GM23338 (cell line): ENCODE measurements at places on chromosomes 2 and 18. TPM values are rescaled to one million over a fixed set of nuclear protein-coding genes. Genes with fewer than 3 reads are reported as not detected.

The TAF4B gene
- polyA plus RNA-seq, result 8.1 and 9.4 TPM in 2 replicates

The SERPINB8 gene
- polyA plus RNA-seq, result 0.50 and 1.7 TPM in 2 replicates

The NOTO gene
- 0.06 and 0.12 TPM in 2 replicates for polyA plus RNA-seq

The IL36A gene
- polyA plus RNA-seq, result not detected in 2 replicates

The MEX3C gene
- 28.8 and 30.9 TPM in 2 replicates for polyA plus RNA-seq

The USP14 gene
- polyA plus RNA-seq, result 70.3 and 83.5 TPM in 2 replicates

The ZSWIM2 gene
- polyA plus RNA-seq, result not detected in 2 replicates

The REG3A gene
- not detected in 2 replicates for polyA plus RNA-seq

The INHA gene
- 0.56 and 1.5 TPM in 2 replicates for polyA plus RNA-seq

The ATP6V1B1 gene
- polyA plus RNA-seq, result not detected in 2 replicates

The KATNAL2 gene
- polyA plus RNA-seq, result 9.9 and 11.8 TPM in 2 replicates

The ELOA2 gene
- 0.17 TPM in 1 of 2 replicates, not detected in the other for polyA plus RNA-seq

The ILKAP gene
- 35.9 and 36.3 TPM in 2 replicates for polyA plus RNA-seq

The GAD1 gene
- polyA plus RNA-seq, result 0.34 TPM in 1 of 2 replicates, not detected in the other

The RBM45 gene
- polyA plus RNA-seq, result 17.1 and 18.2 TPM in 2 replicates

The PROKR1 gene
- 0.61 and 1.1 TPM in 2 replicates for polyA plus RNA-seq

The ZNF638 gene
- polyA plus RNA-seq, result 166 and 185 TPM in 2 replicates

The CYB5A gene
- 274 and 283 TPM in 2 replicates for polyA plus RNA-seq

The FRZB gene
- polyA plus RNA-seq, result 1.2 and 1.5 TPM in 2 replicates
